ENCODE measurements at places on chromosomes 5 and 9.
A peak's percentile ranks its signal among the peaks of the same experiment; 100 is the strongest.

DNA sequence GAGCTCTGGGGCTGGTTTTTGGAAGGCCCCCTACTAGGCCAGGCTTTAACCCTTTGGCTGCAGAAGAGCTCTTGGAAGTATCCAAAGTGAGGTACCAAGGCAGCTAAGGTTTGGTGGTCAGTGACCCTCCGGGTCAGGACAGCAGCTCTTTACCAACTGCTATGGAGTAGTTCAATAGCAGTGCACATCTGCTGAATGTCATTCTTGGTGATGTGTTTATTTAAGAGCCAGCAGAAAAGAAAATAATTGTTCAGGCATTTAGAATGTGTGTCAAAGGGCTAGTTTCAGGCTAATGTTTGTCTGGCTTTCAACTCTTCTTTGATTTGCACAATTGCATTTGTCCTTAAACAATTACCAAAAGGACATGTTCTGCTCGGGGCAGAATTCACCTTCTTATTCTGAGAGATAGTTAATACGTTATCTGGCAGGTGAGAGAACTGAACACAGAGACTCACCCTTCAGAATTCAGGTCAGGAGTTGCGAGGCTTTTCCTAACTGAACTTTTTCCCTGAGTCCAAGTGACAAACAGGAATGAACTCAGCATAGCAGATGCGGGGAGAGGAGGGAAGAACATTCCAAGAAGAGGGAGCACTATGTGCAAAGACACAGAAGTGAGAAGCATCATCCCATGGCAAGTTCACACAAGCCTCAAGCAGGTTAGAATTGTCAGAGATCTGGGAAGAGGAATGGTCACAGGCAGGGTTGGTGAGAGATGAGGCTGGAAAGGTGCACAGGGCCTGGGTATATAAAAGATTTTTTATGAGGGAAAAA is 556.7 kb upstream of the TLE4 start:
- H3K27me3 ChIP-seq = no peaks in the 10 kb centered on the region

GRCh38 chr5:158623971-158624370 is 475.7 kb downstream of the EBF1 start:
- DNase-seq = no peak
- H3K36me3 ChIP-seq = no peaks in the 10 kb centered on the region
- no peaks in the 10 kb centered on the region for H3K27me3 ChIP-seq
- H3K27ac ChIP-seq = no peak overlapping the region

GRCh38 chr5:39992617-39993202 is 567.9 kb upstream of the DAB2 start:
- no peaks in the 10 kb centered on the region for H3K36me3 ChIP-seq
- peaks cover 17% of the 10 kb centered on the region for H3K27me3 ChIP-seq
- no peaks in the 10 kb centered on the region for H3K4me1 ChIP-seq

GRCh38 chr9:101791938-101792337 is 53.5 kb upstream of the GRIN3A start:
- H3K4me1 ChIP-seq = no peaks in the 10 kb centered on the region
- H3K27me3 ChIP-seq = peaks cover 33% of the 10 kb centered on the region
- no peak overlapping the region for H3K27ac ChIP-seq
- H3K36me3 ChIP-seq = no peaks in the 10 kb centered on the region
- peak; percentile 64 for DNase-seq
- H3K4me3 ChIP-seq = no peak overlapping the region

GRCh38 chr5:34959323-34959722 is 30.0 kb downstream of the DNAJC21 start:
- DNase-seq = no peak
- H3K27me3 ChIP-seq = no peaks in the 10 kb centered on the region
- no peaks in the 10 kb centered on the region for H3K4me1 ChIP-seq
- H3K27ac ChIP-seq = no peak overlapping the region
- H3K36me3 ChIP-seq = peaks cover 14% of the 10 kb centered on the region

DNA sequence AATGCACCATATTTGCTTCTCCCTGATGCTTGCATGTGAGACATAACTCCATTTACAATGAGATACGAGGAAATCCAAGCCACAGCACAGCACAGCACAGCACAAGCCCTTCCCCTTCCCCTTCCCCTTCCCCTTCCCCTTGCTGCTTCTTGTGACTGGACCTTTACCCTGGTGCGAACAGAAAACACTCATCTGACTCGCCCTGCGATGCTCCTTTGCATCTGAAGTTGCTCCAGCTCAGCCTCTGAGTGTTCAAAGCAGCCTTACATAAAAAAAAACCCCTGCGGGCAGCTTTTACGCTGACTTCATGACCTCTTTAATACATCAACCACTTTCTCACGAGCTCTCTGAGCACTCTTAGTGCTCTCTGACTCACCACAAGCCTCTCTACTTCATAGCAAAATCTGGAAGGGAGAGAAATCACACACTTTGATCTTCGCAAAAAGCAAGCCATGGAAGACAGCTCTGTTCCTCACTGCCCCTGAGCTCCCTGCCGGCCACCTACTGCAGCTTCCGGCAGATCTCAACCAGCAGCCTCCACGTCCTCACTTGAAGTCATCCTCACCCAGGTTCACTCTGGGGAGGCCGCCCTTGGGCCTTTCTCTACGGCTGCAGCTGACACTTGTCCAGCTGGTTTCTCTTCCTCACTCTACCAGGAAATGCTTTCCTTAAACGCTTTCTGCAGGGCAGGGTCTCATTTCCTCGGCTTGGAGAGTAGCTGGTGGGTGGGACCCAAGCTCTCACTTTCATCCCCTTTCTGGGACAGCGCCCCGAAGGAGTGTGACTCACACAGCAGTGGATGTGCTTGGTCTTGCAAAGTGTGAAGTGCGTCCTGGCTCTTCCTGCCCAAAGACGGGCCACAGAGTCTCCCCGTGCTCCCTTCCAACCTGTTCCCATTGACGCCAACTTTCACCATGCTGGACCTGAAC is 5.3 kb downstream of the SLC34A1 start:
- peak overlapping the region; percentile 72 for H3K27ac ChIP-seq
- DNase-seq = peak; percentile 23
- peaks cover 34% of the 10 kb centered on the region for H3K4me1 ChIP-seq
- H3K36me3 ChIP-seq = no peaks in the 10 kb centered on the region
